ENCODE measurements at places on chromosomes 1 and 21. TPM values are rescaled to one million over a fixed set of nuclear protein-coding genes. Genes with fewer than 3 reads are reported as not detected.

- DNase-seq: no peak
These were observed 18.9 kb downstream of the SNAP47 start for GRCh38 chr1:227753999-227754711.

DNA sequence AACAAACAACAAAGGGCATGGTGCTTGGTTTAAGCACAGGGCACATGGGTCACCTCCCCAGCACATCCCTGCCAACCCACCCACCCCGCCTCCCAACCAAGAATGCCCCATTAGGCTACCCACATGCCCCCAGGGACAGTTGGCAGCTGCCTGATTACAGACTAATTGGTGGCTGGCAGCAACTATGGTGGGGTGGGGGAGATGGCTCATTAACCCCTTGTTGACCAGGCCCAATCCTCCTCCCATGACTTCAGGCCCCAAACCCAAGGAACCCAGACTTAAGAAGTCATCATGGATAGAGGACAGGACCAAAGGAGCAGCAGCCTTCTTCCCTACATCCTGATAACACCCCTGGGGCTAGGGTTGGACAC, 1.3 kb downstream of the RIMS3 start:
- DNase-seq: no peak

DNA sequence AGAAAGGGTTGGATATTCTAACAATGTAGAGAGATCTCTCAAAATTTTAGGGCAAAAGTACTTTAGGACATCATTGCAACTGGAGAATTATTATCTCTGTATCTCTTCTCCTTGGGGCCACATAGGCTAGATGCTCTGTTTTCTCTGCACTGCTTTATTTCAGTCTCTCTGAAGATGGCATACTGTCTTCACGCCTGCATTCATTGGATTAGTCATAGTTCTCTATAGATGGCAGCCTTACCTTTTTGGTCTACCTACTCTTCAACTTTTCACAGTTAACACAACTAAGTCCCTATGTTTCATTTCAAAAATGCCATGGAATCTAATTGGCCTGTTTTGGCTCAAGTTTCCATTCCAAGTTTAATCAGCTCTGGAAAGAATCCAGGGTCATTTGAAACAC, 1623.3 kb upstream of the B3GALT2 start:
- DNase-seq: no peak

DNA sequence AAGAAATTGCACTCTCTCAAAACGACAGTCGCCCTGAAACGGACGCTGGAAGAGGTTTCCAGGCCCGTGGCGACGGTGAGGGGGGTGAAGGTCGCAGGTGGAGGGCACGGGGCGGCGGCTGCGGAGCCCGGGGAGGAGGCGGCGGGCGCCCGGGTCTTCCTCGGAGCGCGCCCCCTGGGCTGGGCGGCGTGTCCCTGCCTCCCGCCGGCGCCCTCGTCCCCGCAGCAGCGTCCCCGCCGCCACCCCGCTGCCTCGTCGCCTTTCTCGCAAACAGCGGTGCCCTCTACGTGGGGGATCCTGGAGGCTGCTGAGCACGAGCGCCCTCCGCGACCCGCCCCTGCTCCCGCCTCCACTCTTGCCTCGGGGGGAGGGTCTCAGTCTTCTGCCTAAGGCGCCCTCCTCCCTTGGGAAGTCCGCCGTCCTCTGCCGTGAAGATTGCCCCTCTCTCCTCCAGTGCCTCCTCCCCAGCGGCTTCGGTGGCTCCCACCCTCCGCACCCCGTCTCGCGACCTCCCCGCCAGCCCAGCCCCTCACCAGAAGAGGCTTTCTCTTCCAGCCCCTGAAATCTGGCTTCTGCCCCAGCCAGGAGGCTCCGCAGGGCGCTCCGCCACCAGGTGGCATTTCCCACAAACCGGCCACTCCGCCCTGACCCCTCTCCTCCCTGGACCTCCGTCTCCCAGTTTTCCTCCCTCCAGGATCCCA, 227.4 kb downstream of the SDCCAG8 start:
- peak; percentile 20 for DNase-seq

Gene CHRM3
- total RNA-seq: not detected

Gene OR2G6
- not detected for total RNA-seq

DNA sequence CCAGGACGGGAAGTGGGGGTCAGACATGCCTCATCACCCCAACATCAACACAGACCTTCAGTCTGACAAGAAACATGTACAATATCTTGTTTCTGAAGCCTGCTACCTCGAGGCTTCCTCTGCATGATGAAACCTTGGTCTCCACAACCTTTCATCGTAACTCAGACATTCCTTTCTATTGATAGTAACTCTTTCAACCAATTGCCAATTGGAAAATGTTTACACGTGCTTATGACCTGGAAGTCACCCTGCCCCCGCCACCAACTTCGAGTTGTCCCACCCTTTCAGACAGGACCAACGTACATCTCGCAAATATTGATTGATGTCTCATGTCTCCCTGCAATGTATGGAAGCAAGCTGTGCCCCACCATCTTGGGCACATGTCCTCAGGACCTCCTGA, 159.5 kb downstream of the ETS2 start:
- DNase-seq: no peak

Gene AKR7A3
- total RNA-seq: 1.2 TPM

DNA sequence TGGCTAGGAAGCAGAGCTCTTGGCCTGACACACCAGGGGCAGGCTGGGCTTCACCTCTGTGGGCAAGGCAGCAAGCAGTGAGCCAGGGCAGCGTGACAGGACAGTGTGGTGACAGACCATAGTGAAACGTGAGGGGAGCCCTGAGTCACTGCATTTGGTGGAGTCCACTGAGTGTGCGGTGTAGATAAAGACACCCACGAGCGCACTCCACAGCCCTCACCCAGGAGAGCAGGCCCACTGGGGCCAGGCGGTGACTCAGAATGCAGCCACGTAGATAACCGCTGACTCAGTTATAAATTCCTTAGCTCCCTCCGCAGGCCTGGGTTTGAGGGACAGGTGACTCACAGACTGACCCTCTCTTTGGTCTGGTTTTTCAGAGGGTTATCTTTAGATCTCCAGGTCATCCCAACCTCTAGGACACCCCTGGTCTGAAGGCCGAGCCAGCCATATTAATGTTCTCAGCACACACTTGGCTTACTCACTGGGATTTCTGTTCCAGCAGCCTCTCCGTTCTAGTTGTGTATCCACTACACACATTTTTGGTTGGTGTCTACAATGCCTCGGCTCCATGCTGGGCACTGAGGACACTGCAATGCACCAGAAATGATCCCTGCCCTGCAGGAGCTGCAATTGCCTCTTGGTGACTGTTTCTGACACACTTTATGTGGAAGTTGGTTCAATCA, 90.2 kb upstream of the TSPAN2 start:
- DNase-seq: no peak

DNA sequence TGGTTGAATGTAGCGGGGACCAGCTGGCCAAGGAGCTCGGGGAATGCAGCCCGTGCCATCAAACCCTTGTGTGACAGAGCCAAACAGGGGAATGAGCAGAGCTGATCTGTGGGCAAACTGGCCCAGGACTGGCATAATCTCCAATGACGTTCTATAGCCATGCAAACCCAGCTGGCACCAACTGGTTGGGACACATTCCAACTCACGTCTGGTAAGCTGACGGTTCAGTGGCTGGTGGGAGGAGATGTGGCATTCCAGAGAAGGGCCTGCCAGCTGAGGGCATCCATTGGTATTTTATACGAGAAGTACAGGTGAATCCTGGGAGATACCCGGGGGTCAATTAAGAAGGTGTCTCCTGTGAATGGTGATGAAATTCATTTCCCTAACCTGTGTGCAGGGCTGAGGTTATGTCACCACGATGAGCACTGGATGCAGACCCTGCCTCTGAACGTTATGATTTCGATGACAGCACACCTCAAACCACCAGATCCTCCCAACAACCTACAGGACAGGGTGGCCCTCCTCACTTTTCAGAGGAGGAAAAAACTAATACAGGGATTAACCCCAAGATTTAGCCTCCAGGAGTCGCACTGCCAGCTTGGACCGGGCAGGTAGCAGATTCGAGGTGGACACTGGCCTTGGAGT, 39.0 kb upstream of the RUNX3 start:
- DNase-seq: no peak

GRCh38 chr1:186798960-186799688, 29.6 kb upstream of the PLA2G4A start:
- DNase-seq: no peak

Gene UTP25
- 15.3 TPM for total RNA-seq

DNA sequence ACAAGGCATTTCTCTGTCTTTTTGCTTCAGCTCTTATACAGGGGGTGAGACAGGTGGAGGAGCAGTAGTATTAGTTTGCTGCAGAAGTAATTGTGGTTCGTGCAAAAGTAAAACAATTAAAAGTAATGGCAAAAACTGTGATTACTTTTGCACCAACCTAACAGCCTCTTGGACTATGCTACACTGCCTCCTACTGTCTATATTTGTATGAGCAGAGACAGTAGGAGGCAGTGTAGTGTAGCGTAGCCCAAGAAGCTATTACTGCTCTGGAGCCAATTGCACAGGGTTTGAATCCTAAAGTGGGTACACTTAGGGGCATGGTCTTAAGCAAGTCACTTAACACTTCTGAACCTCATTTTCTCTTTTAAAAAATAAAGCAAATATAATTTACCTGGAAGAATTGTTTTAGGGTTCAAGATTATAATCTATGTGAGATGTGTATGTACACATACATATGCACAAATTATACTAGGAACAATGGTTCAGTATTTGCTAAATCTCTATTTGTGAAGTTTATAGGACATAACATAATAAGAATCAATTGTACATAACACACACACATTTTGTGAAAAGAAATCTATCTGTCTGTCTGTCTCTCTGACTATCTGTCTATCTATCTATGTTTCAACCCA, 103.8 kb downstream of the BRINP3 start:
- no peak for DNase-seq

GRCh38 chr1:214199585-214199984, 81.4 kb upstream of the SMYD2 start:
- no peak for DNase-seq

- DNase-seq: no peak
These were observed 20.7 kb downstream of the NR5A2 start for GRCh38 chr1:200048244-200048643.

- no peak for DNase-seq
These were observed 308.0 kb downstream of the HMCN1 start for GRCh38 chr1:186042230-186042629.

GRCh38 chr1:12643079-12643478, 806 bp upstream of the AADACL4 start:
- no peak for DNase-seq
